Activated T-helper 1 cell treated with anti-CD3 and anti-CD28 coated beads, Interleukin-2, amount 50 U/mL, for 16 hours (primary cell): ENCODE measurements at places on chromosomes 1 and 21.

- no peak for DNase-seq
Measured at GRCh38 chr1:168963601-168964000, 142.9 kb upstream of the ATP1B1 start.

DNA sequence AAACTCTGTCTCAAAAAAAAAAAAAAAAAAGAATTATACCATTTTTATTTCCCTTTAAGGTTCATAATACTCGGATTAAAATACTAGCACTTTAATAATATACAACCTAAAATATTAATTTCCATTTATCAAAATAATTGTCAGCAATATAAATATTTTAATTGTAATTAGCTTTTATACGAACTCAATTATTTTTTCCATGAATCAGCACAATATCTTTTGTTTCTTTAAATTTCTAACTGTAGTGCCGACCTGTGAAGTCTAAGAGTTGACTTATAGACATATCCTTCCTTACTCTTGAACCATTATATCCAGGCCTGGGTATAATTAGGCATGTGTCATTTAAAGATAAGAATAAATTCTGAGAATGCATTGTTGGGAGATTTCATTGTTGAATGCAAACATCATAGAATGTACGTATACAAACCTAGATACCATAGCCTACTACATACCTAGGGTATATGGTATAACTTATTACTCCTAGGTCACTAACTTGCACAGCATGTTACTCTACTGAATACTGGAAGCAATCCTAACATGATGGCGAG is 996.7 kb upstream of the TMPRSS15 start:
- no peak for DNase-seq

DNA sequence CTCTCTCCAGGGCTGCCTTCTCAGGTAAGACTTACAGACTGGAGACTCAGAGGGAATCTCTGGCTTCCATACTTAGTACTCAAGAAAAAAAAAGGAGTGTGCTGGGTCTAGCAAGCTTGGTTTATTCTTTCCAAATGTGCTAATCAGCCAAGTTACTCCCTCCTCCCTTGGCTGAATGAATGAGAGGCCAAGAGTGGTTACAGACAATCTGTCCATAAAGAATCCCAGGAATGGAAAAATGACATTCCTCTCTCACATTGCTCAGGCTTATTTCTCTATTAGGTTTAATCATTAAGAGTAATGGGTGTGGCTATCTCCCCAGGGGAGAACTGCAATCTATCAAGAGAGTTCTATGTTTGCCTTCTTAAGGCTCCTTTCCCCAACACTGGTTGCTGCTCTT is 547.3 kb upstream of the PLXNA2 start:
- DNase-seq, result no peak

DNA sequence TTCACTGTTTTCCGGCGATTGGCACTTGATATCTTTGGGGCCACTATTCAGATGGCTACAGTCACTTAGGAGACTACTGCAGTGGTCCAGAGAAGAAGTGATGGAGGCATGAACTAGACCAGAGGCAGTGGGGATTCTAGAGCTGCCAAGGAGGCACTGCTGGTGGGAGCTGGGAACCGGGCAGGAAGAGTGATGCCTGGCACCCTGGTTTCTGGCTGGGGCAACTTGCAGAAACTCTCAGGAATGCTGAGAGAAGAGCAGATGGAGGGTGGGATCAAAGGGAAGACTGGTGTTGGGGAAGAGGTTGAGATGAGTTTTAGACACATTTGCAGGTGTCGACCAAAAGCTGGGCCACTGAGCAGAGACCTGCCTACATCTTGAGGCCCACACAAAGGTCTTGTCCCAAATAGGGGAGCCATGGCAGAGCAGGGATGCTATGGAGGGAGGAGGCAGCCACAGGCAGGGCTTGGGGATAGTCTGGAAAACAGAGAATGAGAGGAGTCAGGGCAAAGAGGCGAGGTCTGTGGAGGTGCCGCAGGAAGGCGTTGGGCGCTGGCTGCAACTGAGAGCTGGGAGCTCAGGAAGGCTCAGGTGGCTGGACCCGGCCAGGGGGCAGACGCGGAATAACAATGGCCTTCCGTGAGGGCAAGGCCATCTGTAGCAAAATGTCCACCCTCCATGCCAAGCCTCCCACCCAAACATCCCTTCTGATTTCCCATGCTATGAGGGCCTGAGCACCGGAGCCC is 118.9 kb downstream of the TOMM20 start:
- no peak for DNase-seq

DNA sequence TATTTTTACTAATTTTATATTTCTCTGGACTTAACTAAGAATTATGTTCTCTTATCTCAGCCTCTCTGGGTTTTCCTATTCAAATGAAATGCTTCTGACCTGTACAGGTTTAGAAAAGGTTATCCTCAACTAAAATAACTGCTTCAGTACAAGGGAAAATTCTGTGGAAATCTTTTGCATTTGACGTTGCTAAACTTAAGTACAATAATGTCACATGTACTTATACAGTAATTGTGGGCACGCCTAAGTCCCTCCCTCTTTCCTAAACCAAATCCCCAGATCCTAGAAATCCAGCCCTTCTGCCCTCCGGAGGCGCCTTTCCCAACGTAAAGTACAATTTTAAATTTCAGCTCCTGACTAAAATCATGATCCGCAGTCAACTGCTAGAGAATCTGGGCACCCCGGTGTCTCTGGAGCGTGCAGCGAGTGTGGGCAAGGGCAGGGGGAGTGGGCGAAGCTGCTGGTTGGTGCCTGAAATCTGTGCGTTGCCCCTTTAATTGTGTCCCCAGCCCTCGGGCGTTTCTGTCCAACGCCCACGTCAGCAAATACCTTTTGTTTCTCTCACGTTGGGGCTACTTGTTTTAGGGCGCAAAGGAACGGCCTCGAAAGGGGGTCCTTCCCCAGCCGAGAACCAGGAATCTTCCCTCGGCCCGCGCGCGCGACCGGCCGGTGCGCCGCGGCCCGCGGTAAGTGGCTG is at the start of gene ZBTB8A:
Gene ZBTB8A, plus strand, starts transcription at position 541 of the 697 bp plus-strand sequence. CDS start 53,505 bp downstream, outside the sequence.
- DNase-seq, result no peak

DNA sequence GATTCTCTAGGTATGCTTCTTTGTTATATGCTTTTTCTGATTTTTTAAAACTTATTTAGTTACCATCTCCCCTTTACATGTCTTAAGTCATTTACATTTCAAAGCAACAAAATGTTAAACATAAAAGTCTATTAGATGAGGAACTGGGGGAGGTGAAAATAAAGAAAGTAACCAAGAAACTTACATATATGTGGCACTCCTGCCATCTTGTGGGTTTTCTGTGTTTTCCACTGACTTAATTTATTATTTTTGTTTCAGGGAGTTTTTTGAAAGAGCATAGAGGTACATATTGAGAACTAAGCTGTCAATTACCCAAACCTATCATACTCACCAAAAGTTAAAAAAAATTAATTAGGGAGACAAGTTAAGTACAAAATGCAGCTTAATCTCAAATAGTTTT is 1531.1 kb downstream of the MRPL39 start:
- no peak for DNase-seq

DNA sequence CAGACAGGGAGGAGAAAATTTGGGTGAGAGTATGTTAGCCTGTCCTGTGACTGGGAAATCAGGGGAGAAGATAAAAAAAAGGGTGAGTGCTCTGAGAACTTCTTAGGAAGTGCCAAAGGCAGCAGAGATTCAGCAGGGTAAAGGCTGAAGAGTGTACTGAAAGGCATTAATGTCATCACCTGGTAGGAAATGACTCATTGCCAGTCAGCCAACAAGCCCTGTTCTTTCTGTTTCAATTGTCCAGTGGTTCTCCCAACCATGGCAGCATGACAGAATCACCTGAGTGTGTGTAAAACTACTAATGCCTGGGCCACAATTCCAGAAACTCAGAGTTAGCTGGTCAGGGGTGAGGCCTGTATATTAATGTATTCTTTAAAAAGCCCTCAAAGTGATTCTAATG is 83.5 kb downstream of the INTS7 start:
- no peak for DNase-seq

DNA sequence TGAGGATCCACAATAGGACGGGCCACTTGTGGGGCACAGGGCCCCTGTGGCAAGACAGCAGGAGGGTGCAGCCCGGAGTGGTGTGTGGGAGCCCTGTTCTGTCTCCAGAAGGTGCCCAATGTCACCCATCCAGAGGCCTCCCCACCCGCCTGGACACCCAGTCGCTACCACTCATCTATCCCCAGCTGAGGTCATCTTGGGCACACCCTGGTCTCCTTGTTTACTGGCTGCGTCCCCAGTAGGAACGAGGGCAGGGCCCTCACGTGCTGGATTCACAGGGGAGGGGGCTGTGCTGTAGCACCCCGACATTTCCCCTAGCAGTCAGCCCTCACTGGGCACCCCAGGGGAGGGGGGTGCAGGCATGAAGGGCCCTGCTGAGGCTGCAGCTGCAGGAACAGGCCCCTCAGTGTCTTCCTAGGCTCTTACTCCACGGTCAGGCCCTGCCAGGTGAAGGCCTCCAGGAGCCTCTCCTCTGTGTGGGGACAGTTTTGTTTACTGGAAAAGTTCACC is 2.3 kb upstream of the TNNT2 start:
- no peak for DNase-seq
